ENCODE measurements at places on chromosomes 3 and 15. TPM values are rescaled to one million over a fixed set of nuclear protein-coding genes. Genes with fewer than 3 reads are reported as not detected.

DNA sequence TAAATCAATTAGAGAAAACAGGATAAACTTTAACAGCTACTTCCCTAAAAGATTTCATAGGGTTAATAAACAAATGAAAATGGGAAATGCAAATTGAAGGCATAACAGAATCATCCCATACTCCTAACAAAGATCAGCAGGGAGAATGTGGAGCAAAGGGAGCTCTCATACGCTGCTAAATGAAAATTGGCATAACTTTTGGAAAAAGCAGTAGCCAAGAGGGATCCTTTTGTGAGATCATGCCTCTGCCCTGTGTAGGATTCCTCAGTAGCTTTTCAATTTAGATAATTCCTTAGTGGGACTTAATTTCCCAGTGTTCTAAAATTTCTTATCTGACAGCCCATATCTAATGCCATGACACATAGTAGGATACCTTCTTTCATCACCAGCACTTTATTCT is 18.2 kb downstream of the NIPA2 start:
- H3K4me1 ChIP-seq, result no peaks in the 10 kb centered on the region
- no peak overlapping the region for H3K27ac ChIP-seq
- no peaks in the 10 kb centered on the region for H3K27me3 ChIP-seq
- peaks cover 5% of the 10 kb centered on the region for H3K36me3 ChIP-seq
- H3K4me3 ChIP-seq, result no peak overlapping the region

Gene SENP8
- 0.49 TPM for polyA plus RNA-seq

DNA sequence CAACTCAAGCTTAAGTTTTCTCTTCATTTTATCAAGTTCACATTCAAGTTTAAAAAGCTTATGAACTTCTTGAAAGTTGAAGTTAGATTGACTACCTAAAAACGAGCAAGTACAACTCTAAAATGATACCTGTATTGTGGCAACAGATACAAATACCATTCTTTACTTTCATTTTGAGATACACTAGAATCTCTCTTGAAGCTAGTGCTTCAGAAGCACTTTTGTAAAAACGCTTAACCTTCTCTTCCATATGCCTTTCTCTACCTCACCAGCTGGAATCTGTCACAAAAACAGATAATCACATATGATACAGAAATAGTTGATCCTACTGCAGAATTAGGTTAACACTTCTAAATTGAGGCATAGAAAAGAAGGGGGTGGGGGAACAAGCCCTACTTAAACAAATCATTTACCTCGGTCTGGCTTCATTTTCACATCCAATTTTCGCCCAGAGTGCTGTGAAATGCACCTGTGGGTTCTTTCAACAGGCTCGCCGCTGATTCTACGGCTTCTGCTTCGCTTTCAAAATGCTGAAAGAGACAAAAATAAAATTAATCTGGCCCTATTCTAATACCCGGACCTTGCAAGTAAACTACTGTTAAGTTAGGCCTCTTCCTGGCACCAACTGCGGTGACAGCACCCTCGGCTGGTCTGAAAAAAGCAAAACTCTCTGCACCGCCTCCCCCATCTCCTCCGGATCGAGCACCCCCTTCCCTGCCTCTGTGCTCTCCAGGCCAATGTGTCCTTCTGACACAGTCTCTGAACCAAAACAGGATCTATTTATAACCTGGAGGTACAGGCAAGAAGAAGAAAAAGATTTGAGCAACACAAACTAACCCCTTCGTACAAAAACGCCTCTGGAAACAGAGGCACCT is 1.4 kb downstream of the ATOSA start:
- H3K4me1 ChIP-seq, result peaks cover 25% of the 10 kb centered on the region
- peaks cover 21% of the 10 kb centered on the region for H3K36me3 ChIP-seq
- no peaks in the 10 kb centered on the region for H3K27me3 ChIP-seq
- H3K27ac ChIP-seq, result peak overlapping the region; percentile 97
- DNase-seq, result peak; percentile 60

- H3K4me1 ChIP-seq, result no peaks in the 10 kb centered on the region
- no peak overlapping the region for H3K27ac ChIP-seq
- DNase-seq, result no peak
Measured at GRCh38 chr15:56490461-56490860, 25.5 kb upstream of the MNS1 start.

Gene GOLGA6A
- not detected for polyA plus RNA-seq

Gene LRRIQ4
- not detected for polyA plus RNA-seq

GRCh38 chr3:113186566-113186965 is 24.8 kb upstream of the BOC start:
- no peak overlapping the region for H3K27ac ChIP-seq
- no peaks in the 10 kb centered on the region for H3K4me1 ChIP-seq
- H3K4me3 ChIP-seq, result no peak overlapping the region
- no peak for DNase-seq

Data from pancreas (tissue), 10 donors.